ENCODE measurements at places on chromosomes 2 and 18. TPM values are rescaled to one million over a fixed set of nuclear protein-coding genes. Genes with fewer than 3 reads are reported as not detected.

The SKOR2 gene
- not detected for total RNA-seq

The GAREM1 gene
- 0.25 TPM for total RNA-seq

The RFX8 gene
- not detected for total RNA-seq

DNA sequence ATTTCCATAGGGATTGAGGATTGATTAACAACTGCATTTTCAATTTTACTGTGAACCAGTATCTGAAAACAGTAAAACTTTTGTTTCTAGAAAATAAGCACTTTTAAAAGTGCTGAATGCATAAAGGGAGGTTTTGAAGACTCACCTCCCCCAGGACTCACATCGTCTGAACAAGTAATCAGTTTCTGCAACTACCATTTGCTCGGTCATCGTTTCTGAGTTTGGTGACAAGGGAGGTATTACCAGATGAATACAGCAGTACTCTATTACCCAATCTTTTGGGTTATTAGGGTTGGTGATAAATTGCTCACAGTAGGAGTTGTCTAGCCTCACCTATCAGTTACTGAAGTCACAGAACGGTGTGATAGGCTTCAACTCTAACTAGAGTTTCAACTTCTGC is 234.5 kb upstream of the FN1 start:
- DNase-seq: no peak

DNA sequence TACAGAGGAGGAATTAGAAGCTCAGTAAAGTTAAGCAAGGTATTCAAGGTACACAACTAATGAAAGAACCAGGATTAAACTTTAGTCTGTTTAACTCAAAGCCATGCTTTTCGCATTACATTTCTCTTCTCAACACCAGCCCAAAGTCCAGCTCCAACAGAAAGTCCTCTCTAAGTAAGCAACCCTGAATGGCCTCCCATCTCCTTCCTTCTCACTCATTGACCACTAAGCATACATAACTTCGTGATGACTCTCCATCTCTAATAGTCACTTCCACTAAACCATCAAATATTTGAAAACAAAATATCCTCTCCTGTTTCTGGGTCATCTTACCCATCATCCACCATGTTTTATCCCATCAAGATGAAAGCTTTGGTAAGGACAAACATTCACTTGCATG is 219.8 kb downstream of the RAD51AP2 start:
- no peak for DNase-seq

GRCh38 chr18:55500316-55501086 is 87.5 kb downstream of the TCF4 start:
- no peak for DNase-seq

GRCh38 chr2:70518557-70518956 is 35.1 kb downstream of the TGFA start:
- no peak for DNase-seq

GRCh38 chr2:233841183-233841582 is 13.2 kb downstream of the HJURP start:
- DNase-seq: no peak

DNA sequence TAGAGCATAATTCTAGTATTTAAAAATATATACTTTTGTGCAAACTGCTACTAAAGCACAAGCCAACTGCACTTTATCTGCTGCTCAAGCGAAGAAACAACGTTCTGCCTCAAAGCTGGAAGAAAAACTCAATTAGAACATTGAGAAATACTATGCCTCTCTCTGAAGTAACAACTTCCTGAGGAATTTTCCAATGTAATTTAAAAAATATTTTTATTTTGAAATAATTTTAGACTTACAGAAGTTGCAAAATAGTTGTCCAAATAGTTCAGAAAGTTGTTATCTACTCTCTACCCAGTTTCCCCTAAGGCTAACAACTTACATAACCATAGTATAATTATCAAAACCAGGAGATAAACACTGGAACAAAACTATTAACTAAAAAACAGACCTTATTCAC is 12.3 kb upstream of the POLI start:
- no peak for DNase-seq

GRCh38 chr2:229174794-229175496 is 96.1 kb downstream of the PID1 start:
- no peak for DNase-seq

DNA sequence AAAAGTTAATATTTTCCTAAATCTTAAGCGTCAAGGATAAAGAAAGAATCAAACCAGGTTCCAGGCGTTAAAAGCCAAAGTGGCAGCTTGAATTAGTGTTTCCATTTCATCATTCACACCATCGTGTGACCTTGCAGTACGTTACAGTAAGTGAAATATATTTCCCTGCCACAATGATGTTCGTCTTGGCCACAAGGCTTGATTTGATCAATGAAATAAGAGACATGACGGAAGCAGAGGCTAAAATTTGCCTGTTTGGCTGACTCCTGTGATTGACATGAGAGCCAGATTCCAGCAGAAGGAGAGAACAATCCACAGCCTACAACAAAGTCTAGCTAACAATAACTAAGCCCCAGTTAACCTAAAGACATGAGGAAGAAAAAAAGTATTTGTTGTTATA is 62.0 kb downstream of the ASXL2 start:
- peak; percentile 69 for DNase-seq

GRCh38 chr2:196131949-196132925 is 39.1 kb downstream of the STK17B start:
- peak; percentile 57 for DNase-seq

- no peak for DNase-seq
Observed at GRCh38 chr2:158598862-158599517, 142.2 kb downstream of the PKP4 start.

- no peak for DNase-seq
Observed at GRCh38 chr2:73290049-73290839, 3.1 kb downstream of the EGR4 start.

- DNase-seq: no peak
Observed at GRCh38 chr18:75727456-75727855, 300.0 kb upstream of the SMIM21 start.

DNA sequence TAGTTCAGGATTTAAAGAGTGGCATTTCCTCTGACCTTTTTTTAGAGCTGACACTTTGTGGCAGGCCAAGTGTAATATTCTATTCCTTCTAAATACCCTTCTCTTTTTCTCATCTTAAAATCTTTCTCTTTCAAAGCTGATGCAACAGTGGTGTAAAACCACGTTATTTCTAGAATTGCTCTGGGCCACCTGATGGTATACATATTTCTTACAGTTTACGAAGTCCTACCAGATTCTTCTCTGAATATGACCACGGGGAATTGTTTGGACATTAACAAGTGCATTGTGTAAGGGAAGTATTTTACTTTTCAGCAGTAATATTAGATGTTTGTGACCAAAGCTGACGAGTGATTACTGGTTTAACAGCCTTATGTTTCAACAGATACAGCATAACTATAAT is 109.9 kb downstream of the PTPRM start:
- no peak for DNase-seq

DNA sequence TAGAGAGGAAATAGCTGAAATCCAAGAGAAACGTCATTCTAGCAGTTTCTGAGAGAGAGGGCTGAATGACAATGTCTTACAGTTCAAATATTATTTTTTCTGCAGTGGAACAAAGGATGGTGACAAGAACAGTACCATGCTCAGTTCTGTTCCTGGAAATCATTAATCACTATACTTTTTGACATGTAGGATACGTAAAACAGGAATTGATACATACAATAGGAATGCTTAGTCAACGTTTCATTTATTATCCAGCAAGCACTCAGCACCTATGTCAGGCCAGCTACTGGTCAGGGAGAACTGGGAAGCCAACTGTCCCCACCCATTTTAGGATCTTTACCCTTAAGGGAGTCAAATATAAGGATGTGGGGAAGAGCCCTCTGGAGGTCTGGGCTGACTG is 114.7 kb downstream of the DHRS9 start:
- DNase-seq: no peak
